ENCODE measurements at places on chromosomes 16 and 17.

DNA sequence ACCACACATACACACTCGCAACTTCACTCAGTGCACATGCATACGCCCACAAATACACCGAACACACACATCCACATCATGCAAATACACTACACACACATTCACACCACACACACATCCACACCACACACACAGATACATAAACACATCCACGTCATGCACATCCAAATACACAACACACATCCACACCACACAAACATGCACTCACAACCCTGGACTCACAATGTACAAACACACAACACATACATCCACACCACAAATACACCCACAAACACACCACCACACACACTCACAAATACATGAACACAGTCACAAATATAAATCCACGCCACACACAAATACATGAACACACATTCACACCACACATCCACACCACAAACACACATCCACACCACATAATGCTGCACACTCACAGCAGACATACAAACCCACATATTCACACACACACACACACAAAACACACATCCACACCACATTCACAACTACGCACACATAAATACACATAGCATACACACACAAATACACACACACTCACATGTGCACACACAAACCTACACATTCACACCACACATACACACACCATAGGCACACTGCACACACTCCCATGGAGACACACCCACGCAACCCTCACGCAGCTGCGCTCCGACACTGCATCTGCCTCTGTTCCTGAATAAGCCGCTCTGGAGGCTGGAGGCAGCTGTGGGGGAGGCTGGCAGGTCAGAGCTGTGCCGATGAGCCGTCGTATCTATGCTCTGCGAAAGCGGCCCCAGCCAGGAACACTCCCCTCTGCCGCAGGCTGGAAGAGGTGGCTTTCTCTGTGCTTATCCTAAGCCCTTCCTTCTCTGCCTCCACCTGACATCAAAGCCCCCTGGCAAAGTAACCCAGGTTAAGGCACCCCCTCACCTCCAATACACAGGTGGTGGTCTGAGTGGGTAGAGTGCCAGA, 141.8 kb downstream of the GRIN2A start:
- no peak for DNase-seq

DNA sequence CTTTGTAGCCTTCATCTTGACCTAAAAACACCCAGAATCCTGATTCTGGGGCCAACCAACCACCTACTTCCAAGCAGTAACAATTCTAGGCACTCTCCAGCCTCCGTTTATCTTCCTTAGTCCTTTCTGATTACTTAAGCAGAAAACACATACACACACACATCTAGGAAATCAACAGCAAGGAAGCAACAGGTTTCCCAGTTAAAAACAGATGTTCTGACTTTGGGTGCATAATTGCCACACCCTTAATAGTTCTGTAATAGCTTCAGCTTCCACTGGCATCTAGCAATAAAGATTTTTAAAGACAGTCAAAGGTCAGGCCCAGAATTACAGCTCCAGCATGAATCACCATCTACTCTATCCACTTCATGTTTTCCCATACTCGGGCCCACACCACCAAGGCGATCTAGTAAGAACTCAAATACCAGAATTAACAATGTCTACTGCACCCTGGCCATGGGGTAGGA, 2.6 kb downstream of the ARHGAP17 start:
- DNase-seq: no peak

- no peak for DNase-seq
Measured at GRCh38 chr17:40926341-40926740, 11.1 kb downstream of the KRT23 start.

DNA sequence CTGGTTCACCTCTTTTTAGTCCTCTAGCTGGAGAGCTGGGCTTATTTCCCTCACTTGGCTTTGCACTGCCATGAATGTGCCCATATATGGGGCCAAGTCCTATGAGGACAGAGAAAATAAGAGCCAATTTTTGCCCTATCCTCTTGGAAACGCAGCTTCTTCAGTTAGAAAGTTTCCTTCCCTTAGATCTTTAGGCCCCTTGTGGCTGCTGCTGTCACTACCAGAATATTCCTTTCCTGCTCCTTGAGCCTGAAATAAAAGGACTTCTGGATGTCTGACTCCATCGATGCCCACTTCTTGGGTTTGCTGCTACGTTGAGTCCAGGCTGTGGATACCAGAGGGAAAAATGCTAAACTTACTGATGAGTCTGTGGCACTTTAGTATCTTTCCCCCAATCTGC, 487.1 kb downstream of the GRIN2A start:
- no peak for DNase-seq

- no peak for DNase-seq
Measured at GRCh38 chr17:8162997-8163977, 539 bp upstream of the VAMP2 start.
